ENCODE measurements at places on chromosomes 16 and 17. TPM values are rescaled to one million over a fixed set of nuclear protein-coding genes. Genes with fewer than 3 reads are reported as not detected.

Gene CD79B
- total RNA-seq: not detected

Gene DUSP3
- 54.6 TPM for total RNA-seq

Gene DYNLRB2
- total RNA-seq: not detected

Gene KRT13
- total RNA-seq: not detected

Gene SLC7A5
- 205 TPM for total RNA-seq

DNA sequence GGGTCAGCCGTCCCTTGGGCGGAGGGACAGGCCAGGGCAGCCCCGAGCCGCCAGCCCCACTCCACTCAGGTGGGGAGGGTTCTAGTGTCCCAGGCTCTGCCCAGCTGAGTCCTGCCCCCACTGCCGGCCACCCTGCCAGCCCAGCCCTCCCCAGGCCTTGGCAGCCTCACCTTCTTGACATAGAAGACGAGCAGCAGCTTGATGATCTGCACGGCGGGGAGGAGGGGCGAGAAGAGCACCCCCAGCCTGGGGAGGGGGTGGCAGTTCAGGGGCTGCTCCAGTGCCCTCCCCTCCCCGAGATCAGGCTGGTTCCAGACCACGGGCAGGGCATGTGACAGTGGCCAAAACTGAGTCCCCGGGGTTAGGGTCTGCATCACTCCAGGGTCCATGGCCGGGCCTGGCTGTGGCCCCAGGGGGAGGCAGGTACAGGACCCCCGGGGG, 9.7 kb downstream of the TMC6 start:
- no peak for DNase-seq

DNA sequence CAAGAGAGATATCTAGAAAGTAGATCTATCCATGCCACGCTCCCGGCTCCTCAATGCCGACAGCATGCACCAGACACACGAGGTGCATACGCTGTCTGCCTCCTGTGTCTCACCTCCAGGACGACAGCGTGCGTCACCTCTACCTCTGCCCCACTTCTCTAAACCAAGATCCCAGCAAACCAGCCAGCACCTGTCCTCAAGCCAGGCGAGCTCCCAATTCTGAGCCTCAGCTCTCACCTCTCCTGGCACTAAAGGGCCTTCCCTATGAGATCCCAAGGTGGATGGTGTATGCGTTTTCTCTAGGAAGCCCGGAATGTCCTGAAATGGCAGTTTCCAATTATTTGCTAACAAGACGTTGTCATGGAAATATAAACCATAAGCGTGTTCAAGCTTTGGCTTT, 36.2 kb upstream of the RCVRN start:
- DNase-seq: no peak

DNA sequence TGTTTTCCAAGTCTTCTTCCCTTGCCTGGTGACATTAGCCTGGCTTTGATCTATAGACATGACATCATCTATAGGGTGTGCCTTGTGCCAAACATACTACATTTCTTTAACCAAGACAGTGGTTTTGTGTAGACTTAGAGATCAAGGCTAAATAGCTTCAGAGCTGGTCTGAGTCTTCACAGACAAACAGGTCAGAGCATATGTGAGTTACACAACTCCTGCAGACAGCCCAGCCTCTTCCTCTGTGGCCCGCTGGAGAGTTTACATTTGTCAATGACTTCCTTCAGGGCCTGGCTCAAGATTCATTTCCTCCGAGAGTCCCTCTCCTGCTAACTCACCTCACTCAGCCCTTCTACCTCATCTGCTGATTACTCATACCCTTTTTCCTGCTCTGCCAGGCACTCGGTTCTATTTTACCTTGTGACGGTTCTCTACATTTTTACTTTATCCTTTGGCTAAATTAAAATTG, 73.1 kb upstream of the TANC2 start:
- DNase-seq: no peak

- DNase-seq: no peak
Measured at GRCh38 chr16:86371083-86371803, 139.1 kb upstream of the FOXF1 start.

DNA sequence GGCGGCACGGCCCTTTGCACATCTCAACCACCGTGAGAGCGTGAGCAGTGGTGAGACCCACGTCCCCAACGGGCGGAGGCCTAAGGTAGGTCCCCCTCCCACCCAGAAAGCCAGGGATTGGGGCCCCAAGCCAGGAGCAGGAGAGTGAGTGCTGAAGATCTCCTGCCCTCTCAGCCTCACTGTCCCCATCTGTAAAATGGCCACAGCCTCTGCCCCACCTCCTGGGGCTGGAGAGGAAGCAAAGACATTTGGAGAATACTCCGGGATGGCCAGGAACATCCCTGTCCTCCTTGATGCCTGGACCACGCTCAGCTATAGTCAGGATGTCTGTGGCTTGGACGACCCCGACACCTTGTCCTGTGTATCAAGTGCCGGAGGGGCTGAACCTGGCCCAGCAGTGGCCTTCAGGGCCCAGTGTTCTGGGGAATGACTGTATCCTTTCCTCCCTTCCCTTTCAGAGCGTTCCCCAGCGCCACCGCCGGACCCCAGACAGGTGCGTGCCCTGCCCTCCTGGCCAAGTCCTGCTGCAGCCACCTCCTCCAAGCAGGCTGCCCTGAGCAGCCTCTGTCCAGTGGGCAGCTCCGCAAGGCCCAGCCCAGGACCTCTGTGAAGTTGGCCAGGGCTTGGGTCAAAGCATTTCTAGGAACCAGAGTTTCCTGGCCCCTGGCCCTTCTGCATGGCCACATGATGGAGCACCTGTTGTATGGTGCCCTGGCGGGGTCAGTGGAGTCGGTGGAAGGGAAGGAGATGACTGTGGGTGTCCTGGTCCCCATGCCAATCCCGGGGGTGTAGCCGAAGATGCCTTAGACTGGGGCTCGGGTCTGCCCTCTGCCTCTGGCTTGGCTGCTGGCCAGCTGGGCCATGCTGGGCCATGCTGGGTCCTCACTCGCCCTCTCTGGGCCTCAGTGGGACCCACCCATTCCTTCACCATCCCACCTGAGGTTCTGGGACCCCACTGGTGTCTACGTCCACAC, 38.4 kb downstream of the ADCY7 start:
- DNase-seq: no peak

DNA sequence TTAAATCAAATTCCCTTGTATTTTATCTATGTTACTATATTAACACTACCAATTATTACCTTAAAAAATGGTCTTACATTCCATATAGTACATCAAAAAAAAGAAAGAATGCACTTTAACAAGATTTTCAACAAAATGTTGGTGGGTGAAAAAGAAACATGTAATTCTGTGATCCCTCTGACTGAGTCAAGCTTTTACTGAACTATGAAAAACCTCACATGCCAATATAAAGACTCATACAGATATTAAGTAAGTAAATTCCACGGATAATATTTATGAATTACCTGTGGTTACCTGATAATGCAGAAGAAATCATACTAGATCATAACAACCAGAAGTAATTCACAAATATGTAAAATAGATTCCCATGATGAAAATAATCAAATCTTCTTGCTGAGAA, 12.4 kb downstream of the COIL start:
- no peak for DNase-seq

DNA sequence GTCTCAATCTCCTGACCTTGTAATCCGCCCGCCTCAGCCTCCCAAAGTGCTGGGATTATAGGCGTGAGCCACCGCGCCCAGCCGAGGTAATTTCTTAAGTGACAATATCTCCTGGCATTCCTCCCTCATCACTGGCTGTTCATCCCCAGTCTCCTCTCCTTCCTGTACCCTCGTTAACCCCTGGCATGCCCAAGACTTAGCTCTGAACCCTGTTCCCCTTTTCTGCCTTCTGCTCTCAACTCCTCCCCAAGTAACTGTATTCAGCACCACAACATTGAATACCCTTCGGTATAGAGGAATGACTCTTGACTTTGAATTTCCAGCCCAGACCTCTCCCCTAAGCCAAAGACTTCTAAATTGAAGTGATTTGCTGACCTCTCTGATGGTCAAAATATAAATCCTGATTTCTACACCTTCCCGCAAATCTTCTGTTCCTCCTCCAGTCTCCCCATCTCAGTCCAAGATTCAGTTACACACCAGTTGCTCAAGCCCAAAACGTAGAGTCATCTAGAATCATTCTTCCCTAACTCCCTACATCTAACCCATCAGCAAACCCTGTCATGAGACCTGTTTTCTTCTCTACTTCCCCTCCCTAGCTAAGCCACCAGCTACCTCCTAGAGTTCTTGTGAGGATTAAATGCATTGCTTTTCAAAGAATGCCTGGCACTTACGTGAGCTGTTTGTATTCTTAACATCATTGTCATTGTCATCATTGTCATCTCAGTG, 14.8 kb downstream of the PMP22 start:
- DNase-seq: no peak
